Ecto neural progenitor cell (in vitro differentiated cells): ENCODE measurements at places on chromosomes 13 and 19.
A peak's percentile ranks its signal among the peaks of the same experiment; 100 is the strongest.

DNA sequence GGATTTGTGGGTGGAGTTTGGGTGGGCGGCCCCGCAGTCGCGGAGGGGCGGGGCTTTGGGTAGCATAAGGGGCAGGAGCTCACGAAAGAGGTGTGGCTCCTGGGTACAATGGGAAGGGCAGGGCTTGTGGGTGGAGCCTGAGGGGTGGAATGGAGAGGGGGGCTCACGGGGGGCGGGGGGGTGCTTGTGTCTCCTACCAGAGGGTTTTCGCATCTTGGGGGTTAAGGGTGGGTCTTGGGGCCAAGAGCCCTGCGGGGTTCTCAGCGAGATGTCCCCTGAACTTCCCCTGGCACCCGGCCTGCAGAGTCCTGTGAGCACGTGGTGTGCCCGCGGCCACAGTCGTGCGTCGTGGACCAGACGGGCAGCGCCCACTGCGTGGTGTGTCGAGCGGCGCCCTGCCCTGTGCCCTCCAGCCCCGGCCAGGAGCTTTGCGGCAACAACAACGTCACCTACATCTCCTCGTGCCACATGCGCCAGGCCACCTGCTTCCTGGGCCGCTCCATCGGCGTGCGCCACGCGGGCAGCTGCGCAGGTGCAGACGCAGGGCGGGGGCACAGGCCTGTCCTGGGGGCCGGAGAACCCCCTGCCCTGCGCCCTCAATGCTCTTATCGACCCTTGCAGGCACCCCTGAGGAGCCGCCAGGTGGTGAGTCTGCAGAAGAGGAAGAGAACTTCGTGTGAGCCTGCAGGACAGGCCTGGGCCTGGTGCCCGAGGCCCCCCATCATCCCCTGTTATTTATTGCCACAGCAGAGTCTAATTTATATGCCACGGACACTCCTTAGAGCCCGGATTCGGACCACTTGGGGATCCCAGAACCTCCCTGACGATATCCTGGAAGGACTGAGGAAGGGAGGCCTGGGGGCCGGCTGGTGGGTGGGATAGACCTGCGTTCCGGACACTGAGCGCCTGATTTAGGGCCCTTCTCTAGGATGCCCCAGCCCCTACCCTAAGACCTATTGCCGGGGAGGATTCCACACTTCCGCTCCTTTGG lies 5.1 kb downstream of the FSTL3 start:
- no peak for DNase-seq

GRCh38 chr19:29677001-29677817 lies 11.9 kb downstream of the PLEKHF1 start:
- DNase-seq: no peak

- no peak for DNase-seq
Measured at GRCh38 chr13:95955255-95955654, 97.9 kb downstream of the UGGT2 start.

DNA sequence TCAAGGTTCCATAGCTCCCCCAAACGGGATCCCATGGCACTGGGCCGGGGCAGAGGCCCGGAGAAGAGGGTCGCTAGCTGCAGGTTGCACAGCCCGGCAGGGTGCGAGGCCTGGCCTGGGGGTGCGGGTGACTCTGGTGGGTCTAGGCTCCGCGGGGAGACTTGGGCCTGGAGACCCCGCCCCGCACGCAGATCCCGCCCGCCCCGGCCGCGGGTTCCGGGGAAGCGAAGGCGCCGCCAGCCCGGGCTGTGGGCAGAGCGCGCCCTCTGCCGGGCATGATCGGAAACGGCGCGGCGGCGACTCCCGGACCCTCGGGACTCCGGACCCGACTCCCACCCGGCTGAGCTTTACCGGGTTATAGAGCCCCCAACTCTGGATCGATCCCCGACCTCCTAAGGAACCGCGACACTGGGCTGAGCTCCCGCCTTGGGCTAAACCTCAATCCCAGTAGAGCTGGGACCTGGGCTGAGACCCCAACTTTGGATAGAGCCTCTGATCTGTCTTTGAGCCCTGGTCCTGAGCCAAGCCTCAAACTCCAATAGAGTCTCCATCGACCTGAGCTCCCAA lies 3.1 kb upstream of the TNFAIP8L1 start:
- DNase-seq: peak; percentile 89

DNA sequence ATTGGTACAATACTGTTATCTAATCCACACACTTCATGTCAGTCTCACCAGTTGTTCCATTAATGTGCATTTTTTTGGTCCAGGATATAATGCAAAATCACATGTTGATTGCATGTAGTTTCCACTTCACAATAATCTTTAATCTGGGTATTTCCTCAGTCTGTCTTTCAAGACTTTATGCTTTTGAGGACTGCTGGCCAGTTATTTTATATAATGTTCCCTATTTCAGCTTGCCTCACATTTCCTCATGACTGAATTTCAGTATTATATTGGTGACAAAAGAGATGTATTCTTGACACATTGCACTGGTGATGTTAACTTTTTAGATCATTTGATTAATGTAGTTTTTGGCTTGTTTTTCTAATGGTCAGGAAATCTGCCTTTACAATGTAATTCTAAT lies 368.3 kb downstream of the IRS2 start:
- no peak for DNase-seq
